ENCODE measurements at places on chromosomes 7 and 10.

GRCh38 chr7:24125765-24126164 lies 158.2 kb upstream of the NPY start:
- DNase-seq: no peak

GRCh38 chr7:90064370-90064769 lies 89.9 kb upstream of the STEAP1 start:
- no peak for DNase-seq

- no peak for DNase-seq
Measured at GRCh38 chr10:58512491-58513187, at the start of gene BICC1. BICC1 (plus strand) TSS chr10:58512872; CDS start chr10:58513144, 272 bp downstream.

DNA sequence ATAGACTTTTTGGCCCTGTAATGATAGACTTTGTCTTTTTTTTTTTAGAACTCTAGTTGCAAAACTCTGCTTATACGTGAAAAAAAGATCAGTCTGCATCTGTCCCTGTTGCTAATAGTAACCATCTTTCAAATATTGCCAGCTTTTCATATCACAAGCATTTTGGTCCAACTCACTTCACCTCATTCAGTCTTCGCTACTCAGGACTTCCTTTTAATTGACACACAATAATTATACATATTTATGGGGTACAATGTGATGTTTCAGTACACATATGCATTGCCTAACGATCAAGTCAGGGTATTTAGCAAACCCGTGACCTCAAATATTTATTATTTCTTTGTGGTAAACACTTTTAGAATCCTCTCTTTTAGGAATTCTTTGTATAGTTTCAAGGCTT lies 867.0 kb upstream of the C7orf33 start:
- DNase-seq: no peak

GRCh38 chr7:104848138-104848990 lies 165.6 kb upstream of the KMT2E start:
- peak; percentile 42 for DNase-seq

DNA sequence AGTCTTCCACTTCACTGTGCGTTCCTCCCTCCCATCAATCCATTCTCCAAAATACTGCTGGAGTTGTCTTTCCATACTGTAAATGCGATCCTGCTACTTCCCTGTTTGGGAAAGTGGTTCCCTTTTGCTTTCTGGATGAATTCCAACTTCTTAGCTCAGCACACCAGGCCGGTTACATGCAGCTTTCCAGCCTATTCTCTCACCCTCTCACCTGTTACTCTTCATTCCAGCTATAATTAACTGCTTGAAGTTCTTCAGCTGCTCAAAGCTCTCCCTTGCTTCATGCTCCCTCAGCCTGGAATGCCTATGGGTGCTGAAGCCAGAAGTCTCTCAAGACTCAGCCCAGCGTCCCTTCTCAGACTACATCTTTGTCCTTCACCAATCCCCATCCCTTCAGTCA lies 6.0 kb upstream of the ZNRF2 start:
- no peak for DNase-seq

All from activated T-cell treated with anti-CD3 and anti-CD28 coated beads for 1 hour (primary cell).